Brain microvascular endothelial cell (primary cell): ENCODE measurements at places on chromosomes 3 and 15.

GRCh38 chr15:61685534-61685933 is 374.7 kb downstream of the VPS13C start:
- no peak for DNase-seq

- DNase-seq: peak; percentile 91
Measured at GRCh38 chr3:39051649-39052561, at the start of the genes SCN11A and WDR48. SCN11A (minus strand) TSS chr3:39051944; CDS start chr3:38950362, 101,582 bp downstream. WDR48 (plus strand) TSS chr3:39052016; CDS start chr3:39052026, 10 bp downstream.

DNA sequence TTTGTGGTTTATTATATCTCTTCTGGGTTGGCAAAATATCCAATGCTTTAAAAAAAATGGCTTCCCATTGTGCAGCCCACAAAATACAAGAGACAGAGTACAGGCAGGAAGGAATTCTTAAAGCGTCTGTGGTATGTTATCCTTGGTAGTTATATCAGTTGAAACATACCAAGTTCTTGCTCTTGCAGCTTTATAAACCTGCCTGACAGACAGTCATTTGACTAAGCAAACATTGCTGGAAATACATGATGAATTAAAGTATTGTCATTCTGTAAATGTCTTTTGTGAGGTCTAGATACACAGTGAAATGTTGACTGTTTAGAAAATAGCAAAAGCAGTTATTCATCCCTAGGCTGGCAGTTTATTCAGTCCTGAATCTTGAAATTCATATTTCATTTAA is 44.8 kb upstream of the MAP3K13 start:
- DNase-seq: peak; percentile 59

DNA sequence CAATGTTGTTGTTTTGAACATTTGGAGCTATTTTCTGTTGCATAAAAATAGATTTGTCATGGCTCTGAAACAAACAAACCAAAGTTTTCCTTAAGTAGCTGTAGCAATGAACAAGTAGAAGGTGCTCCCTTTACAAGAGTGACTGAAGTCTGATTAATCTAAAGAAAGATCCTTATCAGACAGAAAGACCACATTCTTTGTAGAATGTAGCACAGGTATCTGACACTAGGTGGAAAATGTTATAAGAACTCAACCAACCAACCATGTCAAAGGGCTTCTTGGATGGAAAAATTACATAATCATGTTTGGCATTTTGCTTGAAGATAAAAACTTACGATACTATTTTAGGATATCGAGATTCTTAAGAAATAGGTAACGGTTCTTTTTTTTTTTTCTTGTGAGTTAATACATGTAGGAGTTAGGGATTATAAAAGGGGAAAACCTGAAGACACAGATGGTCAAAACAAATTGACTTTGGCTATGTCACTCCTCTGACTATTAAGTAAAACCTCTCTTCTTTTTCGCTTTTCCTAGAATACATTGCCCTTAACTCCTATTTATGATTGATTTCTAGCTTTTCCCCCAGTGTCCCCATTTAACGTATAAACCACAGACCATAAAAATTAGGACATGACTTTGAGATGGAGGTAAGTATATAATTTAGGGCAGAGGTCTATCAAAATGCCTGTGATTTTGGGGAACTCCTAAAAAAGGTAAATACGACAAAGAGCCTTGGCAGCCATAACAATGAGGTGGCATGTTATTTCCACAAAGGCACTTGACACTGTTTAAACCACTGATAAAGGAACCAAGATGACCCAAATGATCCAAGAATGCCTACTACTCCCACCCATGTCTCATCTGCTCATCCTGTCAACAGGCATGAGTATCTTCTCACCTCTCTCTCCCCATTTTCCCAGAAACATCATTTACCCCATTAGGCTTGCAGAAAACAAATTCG is 72.0 kb downstream of the CCR4 start:
- no peak for DNase-seq

DNA sequence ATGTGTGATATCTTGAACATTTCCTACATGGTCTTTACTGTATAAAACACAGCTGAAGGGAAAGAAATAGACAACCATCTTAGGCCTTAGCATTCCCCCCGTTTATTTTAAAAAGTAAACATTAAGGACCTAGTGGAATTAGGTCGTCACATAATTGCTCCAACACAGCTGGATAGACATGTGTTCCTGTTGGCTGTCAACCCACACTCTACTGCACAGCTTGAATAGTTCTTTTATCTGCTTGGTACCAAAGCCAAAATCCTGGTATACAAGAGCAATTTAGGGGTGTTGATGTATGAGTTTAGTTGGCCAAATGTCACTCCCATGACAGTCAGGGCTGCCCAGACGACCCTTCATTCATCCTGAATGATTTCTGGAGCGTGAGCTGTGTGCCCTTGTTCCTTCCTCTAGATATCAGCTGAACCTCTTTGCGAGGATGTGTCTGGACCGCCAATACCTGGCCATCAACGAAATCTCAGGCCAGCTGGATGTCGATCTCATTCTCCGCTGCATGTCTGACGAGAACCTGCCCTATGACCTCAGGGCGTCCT is 179.7 kb downstream of the ITPR1 start:
- DNase-seq: no peak

GRCh38 chr15:96783746-96784145 is 453.2 kb downstream of the NR2F2 start:
- no peak for DNase-seq

GRCh38 chr3:11845651-11846050 is 1.0 kb downstream of the TAMM41 start:
- DNase-seq: no peak

GRCh38 chr3:13192471-13193213 is 119.4 kb upstream of the IQSEC1 start:
- DNase-seq: no peak

- DNase-seq: peak; percentile 49
Measured at GRCh38 chr3:57756528-57757401, 656 bp downstream of the SLMAP start.

DNA sequence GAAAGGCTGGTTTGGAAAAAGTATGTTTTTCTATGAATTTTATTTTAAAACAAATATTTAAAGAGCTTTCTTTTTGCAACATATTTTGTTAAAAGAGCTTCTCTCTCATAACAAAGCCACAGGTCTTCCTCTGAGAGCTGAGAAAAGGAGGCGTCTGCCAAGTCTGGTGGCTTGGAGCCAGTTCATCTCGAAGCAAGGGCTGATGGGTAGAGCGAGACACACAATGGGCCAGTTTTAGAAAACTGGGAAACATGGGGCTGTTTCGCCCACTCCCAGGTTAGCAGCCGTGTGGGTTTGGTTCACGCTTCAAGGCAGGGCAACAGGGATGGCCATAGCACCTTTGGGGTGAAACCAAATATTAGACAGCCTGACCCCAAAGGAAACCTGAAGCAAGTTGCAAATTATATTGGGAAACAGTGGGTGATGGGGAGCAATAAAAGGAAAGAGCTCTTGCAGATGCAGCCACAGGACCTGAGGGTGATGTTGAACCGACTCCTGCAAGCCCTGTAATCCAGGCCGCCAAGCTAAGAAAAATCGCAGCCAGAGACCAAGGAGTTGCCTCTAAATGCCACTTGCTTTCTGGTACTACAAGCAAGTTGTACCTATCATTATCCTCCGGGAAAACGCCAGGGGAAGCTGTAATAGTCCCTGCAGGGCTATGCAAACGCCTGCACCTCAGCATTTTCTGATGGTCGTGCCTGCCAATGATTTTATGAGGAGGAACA is 88.4 kb upstream of the GALNT15 start:
- DNase-seq: no peak

GRCh38 chr3:57949785-57950615 is 58.2 kb upstream of the FLNB start:
- no peak for DNase-seq

GRCh38 chr3:14346642-14347041 is 55.8 kb upstream of the SLC6A6 start:
- no peak for DNase-seq

GRCh38 chr15:83248151-83249029 is 36.1 kb downstream of the BNC1 start:
- peak; percentile 70 for DNase-seq

DNA sequence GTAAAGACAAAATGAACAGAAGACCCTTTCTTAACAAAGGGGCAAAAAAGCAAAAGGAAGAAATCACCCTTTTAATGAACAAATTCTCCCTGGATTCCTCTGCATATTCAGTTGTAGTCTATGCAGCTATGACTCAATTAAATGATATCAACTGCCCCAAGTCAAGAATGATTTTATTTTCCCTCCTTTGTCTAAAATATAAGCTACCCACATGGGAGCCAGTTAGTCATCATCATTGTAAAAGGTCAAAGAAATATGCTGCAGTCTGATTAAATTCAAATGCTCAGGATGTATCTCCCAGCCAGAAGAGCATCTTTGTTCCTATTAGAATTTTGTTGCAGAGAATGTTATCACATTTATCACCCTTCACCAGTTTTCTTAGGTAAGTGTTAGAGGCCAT is 84.0 kb downstream of the SST start:
- no peak for DNase-seq

DNA sequence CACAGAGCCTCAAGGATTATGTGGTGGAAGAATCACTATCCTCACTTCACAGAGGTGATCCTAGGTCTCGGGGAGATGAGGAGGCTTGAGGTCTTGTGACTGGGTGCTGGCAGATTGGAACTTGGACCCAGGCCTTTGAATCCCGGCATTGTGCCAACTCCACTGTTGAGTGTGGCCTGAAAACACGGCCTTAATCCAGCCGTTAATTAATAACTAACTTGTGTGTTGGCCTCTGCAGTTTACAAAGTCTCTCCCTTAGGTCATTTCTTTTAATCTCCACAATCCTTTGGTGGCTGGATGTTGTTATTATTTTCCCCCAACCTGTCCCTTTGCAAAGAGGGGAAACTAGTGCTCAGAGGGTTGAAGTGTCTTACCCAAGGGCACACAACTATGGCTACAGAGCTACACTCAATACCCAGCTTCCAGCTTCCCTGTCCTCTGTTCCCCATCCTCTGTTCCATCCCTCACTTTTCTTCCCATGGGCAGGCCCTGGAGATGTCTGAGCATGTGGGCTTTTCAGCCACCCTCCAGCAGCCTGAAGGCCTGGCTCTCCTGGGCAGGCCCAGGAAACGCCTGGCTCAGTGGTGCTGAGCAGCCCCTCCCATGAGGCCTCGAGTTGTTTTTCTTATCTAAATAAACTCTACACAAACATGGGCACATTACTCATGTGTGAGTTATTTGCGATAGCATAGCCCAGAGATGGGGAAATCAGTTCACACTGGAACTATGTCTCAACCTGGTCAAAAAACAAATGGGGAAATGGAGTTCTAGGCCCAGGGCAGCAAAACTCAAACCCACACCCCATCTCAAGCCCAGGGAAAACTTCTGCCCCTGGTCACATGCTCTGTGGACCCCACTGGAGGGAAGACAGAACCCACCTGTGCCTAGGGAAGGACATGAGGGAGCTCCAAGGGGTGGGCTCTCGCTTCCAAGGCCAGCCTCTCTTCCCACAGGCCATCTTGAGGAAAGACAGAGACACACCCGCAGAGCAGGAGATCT is 16.8 kb upstream of the SMAD3 start:
- DNase-seq: peak; percentile 89

DNA sequence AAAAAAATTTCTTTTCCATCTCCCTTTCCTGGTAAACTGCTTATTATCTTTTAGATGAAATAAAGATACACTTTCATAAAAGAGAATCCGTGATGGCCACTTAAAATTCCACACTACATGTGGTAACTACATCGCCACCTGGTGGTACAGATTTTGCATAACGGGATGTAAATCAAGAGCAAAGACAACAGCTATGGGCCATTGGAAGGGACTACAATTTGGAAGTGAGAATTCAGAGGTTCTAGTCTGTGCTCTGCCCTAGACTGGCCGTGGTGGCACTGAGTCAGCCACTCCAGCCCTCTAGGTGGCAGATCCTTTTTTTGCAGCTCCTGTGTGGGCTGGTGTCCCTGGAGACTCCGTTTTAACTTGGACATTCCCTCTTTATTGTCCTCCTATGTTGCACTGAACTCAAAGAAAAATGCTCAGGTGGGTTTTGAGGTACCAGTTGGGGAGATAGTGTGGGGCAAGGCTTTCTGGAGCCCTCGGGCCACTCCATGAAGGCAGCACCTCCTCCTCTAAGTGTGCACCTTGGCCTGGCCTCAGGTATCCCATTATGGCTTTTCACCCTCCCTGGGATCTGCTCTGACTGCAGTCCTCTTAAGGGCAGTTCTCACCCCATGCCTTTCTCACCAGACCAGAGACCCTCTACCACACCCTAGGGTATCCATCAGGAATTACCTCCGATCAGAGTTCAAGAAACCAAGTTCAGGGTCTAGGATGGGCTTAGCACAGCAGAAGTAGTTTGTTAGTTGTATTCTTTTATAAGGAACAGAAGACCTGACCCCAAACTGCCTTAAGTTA is 54.9 kb downstream of the SPSB4 start:
- DNase-seq: peak; percentile 88

- no peak for DNase-seq
Measured at GRCh38 chr3:69180869-69181591, 58.6 kb upstream of the LMOD3 start.

- no peak for DNase-seq
Measured at GRCh38 chr3:185572183-185572582, 13.9 kb upstream of the SENP2 start.

DNA sequence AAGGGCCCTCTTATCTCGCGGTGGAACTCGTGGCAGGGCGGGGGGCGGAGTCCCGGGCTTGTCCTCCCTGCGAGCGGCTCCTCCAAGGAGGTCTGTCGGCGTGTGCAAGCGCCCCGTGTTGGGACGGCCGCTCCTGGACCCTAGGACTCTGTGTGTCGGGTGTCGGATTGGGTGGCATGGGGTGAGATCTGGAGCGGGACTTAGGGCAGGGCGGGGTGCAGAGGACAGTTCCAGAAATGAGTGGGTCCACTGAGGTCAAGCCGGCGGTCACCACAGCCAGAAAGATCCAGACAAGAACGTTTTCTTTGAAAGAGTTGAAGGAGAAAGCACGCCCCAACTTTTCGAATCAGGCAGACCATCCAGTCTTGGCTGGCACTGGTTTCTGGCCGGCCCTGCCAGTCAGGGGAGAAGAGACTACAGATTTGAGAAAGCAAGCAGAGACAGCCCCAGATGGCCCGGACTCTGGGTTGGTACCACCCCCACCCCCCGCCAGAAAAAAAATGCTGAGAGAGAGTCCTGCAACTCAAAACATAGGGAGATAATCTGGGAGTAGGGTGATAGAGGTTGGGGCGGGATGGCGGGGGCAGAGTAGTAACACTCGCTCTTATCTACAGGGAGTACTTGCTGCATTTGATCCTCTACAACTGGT is 784 bp upstream of the CISH start:
- no peak for DNase-seq

- DNase-seq: no peak
Measured at GRCh38 chr3:21620511-21621155, 130.4 kb downstream of the ZNF385D start.

DNA sequence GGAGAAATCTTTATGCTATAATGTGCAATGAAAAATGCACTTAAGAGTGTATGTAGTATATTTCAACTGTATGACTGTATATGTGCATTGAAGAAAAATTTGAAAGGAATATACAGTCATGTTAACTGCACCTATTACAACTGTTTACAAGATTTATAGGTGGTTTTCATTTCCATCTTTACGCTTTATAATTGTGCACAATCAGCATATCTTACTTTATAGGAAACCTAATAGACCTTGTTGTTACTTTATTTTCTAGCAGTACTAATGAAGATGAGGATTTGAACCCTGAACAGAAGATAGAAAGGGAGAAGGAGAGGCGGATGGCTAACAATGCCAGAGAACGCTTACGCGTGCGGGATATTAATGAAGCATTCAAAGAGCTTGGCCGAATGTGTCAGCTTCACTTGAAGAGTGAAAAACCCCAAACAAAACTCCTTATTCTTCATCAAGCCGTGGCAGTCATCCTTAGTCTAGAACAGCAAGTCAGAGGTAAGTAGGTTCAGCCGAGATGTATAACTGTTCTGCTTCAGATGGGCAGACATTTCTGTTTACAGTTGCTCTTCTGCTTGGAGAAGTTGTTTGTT is 103.4 kb upstream of the CGNL1 start:
- no peak for DNase-seq

GRCh38 chr15:63086947-63087346 is 34.7 kb upstream of the LACTB start:
- DNase-seq: no peak
